ENCODE measurements at places on chromosomes 2 and 18.
A peak's percentile ranks its signal among the peaks of the same experiment; 100 is the strongest.

GRCh38 chr2:197310271-197310985 lies at the start of gene ANKRD44:
ANKRD44 (minus strand) TSS chr2:197310780; CDS start chr2:197310604, 176 bp downstream.
- no peaks in the 10 kb centered on the region for H3K27me3 ChIP-seq
- peaks cover 46% of the 10 kb centered on the region for H3K4me1 ChIP-seq
- no peaks in the 10 kb centered on the region for H3K36me3 ChIP-seq
- H3K27ac ChIP-seq, result peak within 1 kb of the TSS; percentile 74
- H3K4me3 ChIP-seq, result peak within 1 kb of the TSS; percentile 88
- peak; percentile 62 for DNase-seq

GRCh38 chr2:16262526-16263178 lies 322.3 kb downstream of the MYCN start:
- H3K27me3 ChIP-seq, result no peaks in the 10 kb centered on the region
- no peaks in the 10 kb centered on the region for H3K4me1 ChIP-seq
- no peaks in the 10 kb centered on the region for H3K36me3 ChIP-seq
- H3K4me3 ChIP-seq, result no peak overlapping the region
- DNase-seq, result no peak
- H3K27ac ChIP-seq, result no peak overlapping the region

- H3K36me3 ChIP-seq, result no peaks in the 10 kb centered on the region
- no peak overlapping the region for H3K27ac ChIP-seq
- H3K4me3 ChIP-seq, result no peak overlapping the region
- H3K27me3 ChIP-seq, result no peaks in the 10 kb centered on the region
Measured at GRCh38 chr2:7073901-7074300, 156.7 kb downstream of the RNF144A start.

DNA sequence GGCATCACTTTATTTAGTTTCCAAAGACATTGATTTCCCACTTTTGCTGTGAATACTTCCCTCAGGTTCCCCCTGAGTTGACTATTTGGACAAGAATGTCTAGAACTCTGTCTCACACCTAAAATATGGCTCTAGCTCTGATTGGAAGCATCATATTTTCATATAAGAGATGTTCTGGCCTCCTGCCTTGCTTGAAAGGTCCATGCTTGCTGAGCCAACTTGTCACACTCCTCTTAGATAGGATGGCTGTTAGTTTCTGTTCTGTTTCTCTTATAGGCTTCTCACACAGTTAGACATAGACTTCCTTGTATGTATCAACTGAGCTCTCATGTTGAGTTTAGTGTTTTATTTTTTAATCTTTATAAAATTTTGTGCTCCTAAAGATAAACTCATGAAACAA lies 87.1 kb downstream of the CNTNAP5 start:
- no peak overlapping the region for H3K27ac ChIP-seq
- H3K4me3 ChIP-seq, result no peak overlapping the region
- H3K36me3 ChIP-seq, result no peaks in the 10 kb centered on the region
- no peak for DNase-seq
- no peaks in the 10 kb centered on the region for H3K4me1 ChIP-seq

DNA sequence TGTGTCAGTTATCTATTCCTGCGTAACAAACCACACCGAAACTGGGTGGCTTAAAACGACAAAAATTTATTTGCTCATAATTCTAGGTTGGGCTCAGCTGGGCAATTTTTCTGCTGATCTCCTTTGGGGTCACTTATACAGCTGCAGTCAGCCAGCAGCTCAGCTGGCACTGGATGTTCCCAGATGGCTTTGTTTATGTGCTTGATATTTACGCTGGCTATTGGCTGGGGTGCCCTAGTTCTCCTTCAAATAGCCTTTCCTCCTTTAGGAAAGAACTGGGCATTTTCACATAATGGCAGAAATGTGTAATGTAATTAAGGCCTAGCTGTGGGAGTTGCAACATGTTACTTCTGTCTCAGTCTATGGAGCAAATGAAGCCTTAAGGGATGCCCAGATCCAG lies 142.2 kb downstream of the B3GNT2 start:
- H3K27me3 ChIP-seq, result no peaks in the 10 kb centered on the region
- H3K36me3 ChIP-seq, result no peaks in the 10 kb centered on the region
- no peak overlapping the region for H3K4me3 ChIP-seq
- no peak overlapping the region for H3K27ac ChIP-seq

GRCh38 chr2:23401427-23402204 lies 16.6 kb downstream of the KLHL29 start:
- H3K4me1 ChIP-seq, result peaks cover 14% of the 10 kb centered on the region
- no peak overlapping the region for H3K27ac ChIP-seq
- H3K27me3 ChIP-seq, result no peaks in the 10 kb centered on the region
- H3K4me3 ChIP-seq, result no peak overlapping the region
- H3K36me3 ChIP-seq, result no peaks in the 10 kb centered on the region

GRCh38 chr2:128448331-128449225 lies 129.9 kb upstream of the HS6ST1 start:
- no peak for DNase-seq
- H3K4me1 ChIP-seq, result no peaks in the 10 kb centered on the region
- no peak overlapping the region for H3K27ac ChIP-seq
- no peak overlapping the region for H3K4me3 ChIP-seq
- H3K36me3 ChIP-seq, result no peaks in the 10 kb centered on the region

GRCh38 chr2:134466141-134466540 lies 212.3 kb downstream of the MGAT5 start:
- no peak overlapping the region for H3K27ac ChIP-seq
- no peaks in the 10 kb centered on the region for H3K36me3 ChIP-seq
- no peaks in the 10 kb centered on the region for H3K4me1 ChIP-seq
- no peaks in the 10 kb centered on the region for H3K27me3 ChIP-seq
- DNase-seq, result no peak
- no peak overlapping the region for H3K4me3 ChIP-seq

DNA sequence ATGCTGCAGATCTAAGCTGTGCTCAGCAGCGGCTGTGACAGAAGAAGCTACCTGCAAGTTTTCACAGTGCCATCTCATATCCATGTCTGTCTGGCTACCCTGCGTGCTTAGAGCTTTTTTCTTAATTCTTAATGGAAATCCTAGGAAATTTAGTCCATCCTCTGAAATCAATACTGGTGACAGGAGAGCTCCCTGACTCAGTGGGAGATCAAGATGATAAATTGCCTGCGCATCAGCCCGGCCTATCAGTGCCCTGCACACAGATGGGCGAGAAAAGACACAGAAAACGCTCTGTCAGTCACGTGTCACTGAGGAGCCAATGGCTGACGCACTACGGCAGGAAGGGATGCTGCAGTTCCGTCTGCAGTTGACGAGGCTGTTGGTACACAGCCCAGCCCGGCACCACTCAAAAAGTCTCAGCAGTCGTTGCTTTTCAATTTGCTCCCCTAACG lies 819.6 kb upstream of the FSHR start:
- H3K27ac ChIP-seq, result no peak overlapping the region
- DNase-seq, result no peak
- no peaks in the 10 kb centered on the region for H3K36me3 ChIP-seq
- no peaks in the 10 kb centered on the region for H3K27me3 ChIP-seq
- H3K4me3 ChIP-seq, result peak overlapping the region; percentile 68

- H3K4me3 ChIP-seq, result no peak overlapping the region
- no peak for DNase-seq
- no peaks in the 10 kb centered on the region for H3K27me3 ChIP-seq
- no peak overlapping the region for H3K27ac ChIP-seq
Measured at GRCh38 chr2:180122874-180123273, 115.8 kb upstream of the CWC22 start.

GRCh38 chr2:129734343-129735034 lies 245.0 kb upstream of the RAB6C start:
- H3K36me3 ChIP-seq, result no peaks in the 10 kb centered on the region
- no peak overlapping the region for H3K27ac ChIP-seq
- H3K4me3 ChIP-seq, result no peak overlapping the region
- no peaks in the 10 kb centered on the region for H3K4me1 ChIP-seq
- DNase-seq, result no peak

- no peaks in the 10 kb centered on the region for H3K36me3 ChIP-seq
- H3K4me3 ChIP-seq, result no peak overlapping the region
- peaks cover 5% of the 10 kb centered on the region for H3K4me1 ChIP-seq
- no peak for DNase-seq
- no peaks in the 10 kb centered on the region for H3K27me3 ChIP-seq
- no peak overlapping the region for H3K27ac ChIP-seq
Measured at GRCh38 chr18:48663931-48664847, 125.4 kb downstream of the CTIF start.

- H3K4me3 ChIP-seq, result no peak overlapping the region
- no peak for DNase-seq
- H3K4me1 ChIP-seq, result no peaks in the 10 kb centered on the region
- no peaks in the 10 kb centered on the region for H3K27me3 ChIP-seq
Measured at GRCh38 chr2:9778471-9779316, 64.6 kb upstream of the TAF1B start.

GRCh38 chr2:26873286-26873983 lies 25.5 kb downstream of the DPYSL5 start:
- no peaks in the 10 kb centered on the region for H3K36me3 ChIP-seq
- no peak overlapping the region for H3K4me3 ChIP-seq
- H3K4me1 ChIP-seq, result no peaks in the 10 kb centered on the region

DNA sequence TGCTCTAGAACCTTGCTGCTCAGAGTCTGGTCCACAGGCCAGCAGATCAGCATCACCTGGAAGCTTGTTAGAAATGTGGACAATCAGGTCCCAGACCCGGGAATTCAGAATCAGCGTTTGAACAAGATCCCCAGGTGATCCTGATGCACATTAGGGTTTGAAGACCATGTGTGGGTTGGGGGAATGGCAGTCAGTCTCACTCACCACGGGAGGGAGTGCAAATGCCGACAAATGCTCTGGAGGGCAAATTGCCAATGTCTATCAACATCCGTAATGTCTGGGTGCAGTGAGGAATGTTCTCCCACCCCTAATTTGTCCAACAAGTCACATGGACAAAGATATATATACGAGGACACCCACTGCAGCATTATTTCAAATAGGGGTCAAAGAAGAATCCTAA lies 34.5 kb downstream of the INPP5D start:
- H3K27me3 ChIP-seq, result no peaks in the 10 kb centered on the region
- no peak overlapping the region for H3K4me3 ChIP-seq
- DNase-seq, result no peak
- H3K27ac ChIP-seq, result no peak overlapping the region

DNA sequence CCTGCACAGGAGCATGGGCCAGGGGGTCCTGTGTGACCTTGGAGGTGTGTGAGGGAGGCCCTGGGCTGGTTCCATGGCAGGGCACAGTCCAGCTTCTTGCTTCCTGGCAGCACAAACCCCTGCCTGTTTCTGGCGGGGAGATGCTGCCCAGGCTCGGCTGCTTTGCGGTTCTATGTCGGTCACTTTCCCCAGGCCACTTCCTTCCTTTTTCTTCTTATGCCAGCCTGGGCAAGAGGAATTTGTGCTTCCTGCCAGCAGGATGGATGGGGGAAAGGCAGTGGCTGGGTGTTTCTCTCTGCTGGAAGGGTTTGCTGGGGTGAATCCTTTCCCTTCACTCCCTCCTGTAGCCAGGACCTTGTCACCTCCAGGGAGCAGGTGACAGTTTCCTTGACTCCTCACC lies 24.3 kb downstream of the ASAP2 start:
- H3K4me1 ChIP-seq, result peaks cover 98% of the 10 kb centered on the region
- H3K4me3 ChIP-seq, result peak overlapping the region; percentile 41
- H3K27me3 ChIP-seq, result no peaks in the 10 kb centered on the region
- peak overlapping the region; percentile 81 for H3K27ac ChIP-seq

- DNase-seq, result no peak
- H3K36me3 ChIP-seq, result no peaks in the 10 kb centered on the region
- no peak overlapping the region for H3K27ac ChIP-seq
- no peaks in the 10 kb centered on the region for H3K4me1 ChIP-seq
Measured at GRCh38 chr2:142878031-142878678, 691 bp downstream of the KYNU start.

DNA sequence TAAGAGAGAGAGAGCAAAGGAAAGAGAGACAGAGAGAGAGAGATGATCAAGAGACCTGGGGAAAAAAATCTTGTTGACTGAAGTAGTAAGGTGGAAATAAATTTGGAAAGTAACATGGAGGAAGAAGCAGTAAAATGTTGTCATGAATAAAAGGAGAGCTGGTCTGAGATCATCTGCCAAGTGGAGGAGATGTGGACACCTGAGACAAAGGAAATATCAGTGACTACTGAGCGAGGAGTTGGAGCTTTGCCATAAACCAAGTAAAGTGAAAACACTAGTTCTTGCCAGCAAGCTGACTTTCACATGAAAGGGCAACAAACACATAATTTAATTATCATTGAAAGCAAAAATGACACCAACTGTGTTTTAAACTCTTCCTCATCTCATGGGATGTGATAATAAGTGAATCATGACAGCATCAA lies 49.0 kb upstream of the DSG1 start:
- H3K4me1 ChIP-seq, result no peaks in the 10 kb centered on the region
- no peaks in the 10 kb centered on the region for H3K27me3 ChIP-seq
- H3K4me3 ChIP-seq, result no peak overlapping the region
- no peak for DNase-seq

Data from thoracic aorta (tissue), 2 donors.